ENCODE measurements at places on chromosomes 3 and 15. TPM values are rescaled to one million over a fixed set of nuclear protein-coding genes. Genes with fewer than 3 reads are reported as not detected.

ADAMTS7 gene
- 6.0 TPM for total RNA-seq

CMSS1 gene
- total RNA-seq = 21.9 TPM

BTLA gene
- 0.23 TPM for total RNA-seq

CCRL2 gene
- total RNA-seq = 1.4 TPM

PPIP5K1 gene
- 39.0 TPM for total RNA-seq

Data from diencephalon (tissue), 1 donor.